ENCODE measurements at places on chromosomes 6 and 20.

GRCh38 chr20:32484225-32484957, 100.7 kb downstream of the NOL4L start:
- DNase-seq, result peak; percentile 78

GRCh38 chr6:69784595-69785377, 12.0 kb downstream of the LMBRD1 start:
- no peak for DNase-seq

DNA sequence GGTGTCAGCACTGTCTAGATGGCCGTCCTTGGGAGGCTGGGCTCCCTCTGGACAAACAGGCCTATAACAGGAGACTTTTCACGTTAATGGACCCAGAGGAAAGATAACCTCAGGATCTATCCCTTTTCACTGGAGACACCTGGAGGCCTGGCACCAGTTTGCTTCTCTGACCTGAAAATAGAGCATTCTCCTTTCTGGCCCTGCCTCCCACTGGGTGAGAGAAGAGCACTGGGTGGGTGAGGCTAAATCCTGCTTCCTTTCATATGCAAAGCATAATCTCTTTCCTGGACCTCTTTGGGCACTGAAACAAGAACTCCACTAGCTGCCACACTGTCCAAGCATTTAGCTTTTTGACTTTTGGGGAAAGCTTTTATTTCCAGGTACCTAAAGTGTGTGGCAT, 78.3 kb downstream of the FOXO3 start:
- DNase-seq, result no peak

- no peak for DNase-seq
These were observed 191.5 kb upstream of the AGPAT4 start for GRCh38 chr6:161465403-161465802.

GRCh38 chr20:25203871-25204320, 8.4 kb downstream of the ENTPD6 start:
- no peak for DNase-seq

DNA sequence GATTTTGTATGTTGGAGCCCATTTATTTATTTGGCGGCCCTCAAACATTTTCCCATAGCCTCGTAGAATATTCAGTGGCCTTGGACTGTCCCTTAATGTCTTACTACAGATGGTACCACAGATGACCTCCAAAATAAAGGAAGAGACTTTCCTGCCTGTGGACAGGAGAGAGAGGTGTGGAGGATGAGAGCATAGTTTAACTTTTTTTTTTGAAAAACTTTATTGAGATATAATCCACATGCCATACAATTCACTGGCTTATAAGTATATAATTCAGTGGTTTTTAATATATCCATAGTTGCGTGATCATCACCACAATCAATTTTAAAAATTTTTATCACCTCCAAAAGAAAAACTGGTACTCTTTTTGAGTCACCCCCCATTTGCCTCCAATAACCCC, 4.6 kb upstream of the PPP1R16B start:
- no peak for DNase-seq

DNA sequence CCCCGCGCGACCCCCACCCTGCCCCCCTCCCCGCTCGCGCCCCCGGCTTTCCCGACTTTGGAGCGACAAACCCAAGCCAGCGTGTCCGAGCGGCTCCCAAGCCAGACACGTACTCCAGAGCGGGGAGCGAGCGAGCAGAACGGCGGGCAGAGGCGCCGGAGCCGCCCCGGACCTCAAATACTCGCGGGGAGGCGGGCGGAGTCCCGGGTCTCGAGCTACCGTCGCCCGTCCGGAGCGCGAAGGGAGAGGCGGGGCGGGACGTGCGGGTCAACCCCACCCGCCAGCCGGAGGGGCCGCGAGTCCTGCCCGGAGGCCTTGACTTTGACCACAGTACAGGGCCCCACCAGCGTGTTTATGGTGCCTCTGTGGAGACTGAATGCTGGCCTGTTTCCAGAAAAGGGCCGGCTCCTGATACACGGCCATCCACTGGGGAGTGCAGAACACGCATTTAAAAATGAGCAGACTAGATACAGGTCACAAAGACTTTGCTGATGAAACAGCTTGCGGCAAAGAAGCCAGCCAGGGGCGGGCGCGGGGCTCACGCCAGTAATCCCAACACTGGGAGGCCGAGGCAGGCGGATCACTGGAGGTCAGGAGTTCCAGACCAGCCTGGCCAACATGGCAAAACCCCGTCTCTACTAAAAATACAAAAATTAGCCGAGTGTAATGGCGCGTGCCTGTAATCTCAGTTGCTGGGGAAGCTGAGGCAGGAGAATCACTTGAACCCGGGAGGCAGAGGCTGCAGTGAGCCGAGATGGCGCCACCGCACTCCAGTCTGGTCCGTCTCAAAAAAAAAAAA, at the start of gene SERPINB6:
Gene SERPINB6 (minus strand): TSS at position 148 of the 799 bp plus-strand sequence. CDS start 12,235 bp downstream, outside the sequence.
- DNase-seq, result peak; percentile 58

DNA sequence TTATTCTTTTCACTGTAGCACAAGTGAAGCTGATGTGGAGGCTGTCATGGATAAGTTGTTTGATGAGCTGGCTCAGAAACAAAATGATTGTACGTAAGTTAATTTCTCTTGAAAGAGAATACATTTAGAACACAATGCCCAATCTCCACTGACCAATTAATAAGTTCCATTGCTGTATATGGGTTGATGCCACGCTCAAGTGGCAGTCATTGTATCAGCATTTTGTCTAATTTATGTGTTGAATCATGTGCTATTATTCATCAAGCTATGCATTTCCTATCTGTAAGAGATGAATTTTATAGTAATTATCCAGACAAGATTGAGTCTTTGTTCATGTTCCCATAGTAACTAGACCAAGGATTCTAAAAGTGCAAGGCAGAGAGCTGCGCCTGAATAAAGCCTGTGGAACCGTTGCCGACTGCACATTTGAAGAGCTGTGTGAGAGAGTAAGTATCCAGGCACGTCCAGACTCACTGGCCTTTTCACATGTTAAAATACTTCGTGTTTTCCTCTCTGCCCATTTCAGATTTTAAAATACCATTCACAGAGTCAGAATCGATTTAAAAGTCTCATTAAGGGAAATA, 83.8 kb upstream of the FOXO3 start:
- no peak for DNase-seq

DNA sequence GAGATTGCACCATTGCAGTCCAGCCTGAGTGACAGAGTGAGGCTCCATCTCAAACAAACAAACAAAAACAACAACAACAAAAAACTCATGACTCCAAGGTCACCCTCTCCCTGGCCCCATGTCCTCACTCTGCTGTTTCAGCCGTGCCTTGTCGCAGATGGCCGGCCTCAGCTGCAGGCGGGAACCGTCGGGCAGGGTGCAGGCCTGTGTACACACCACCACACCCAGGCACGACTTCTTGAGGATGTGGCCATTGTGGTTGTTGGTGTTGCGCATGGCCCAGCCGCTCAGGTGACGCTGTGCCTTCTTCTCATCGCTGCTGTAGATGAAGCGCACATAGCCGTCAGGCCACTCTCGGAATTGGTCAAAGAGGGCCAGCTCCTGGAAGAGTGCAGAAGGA, 4.8 kb downstream of the GCM2 start:
- no peak for DNase-seq

- no peak for DNase-seq
These were observed 574.1 kb downstream of the HAO1 start for GRCh38 chr20:7366189-7366588.

DNA sequence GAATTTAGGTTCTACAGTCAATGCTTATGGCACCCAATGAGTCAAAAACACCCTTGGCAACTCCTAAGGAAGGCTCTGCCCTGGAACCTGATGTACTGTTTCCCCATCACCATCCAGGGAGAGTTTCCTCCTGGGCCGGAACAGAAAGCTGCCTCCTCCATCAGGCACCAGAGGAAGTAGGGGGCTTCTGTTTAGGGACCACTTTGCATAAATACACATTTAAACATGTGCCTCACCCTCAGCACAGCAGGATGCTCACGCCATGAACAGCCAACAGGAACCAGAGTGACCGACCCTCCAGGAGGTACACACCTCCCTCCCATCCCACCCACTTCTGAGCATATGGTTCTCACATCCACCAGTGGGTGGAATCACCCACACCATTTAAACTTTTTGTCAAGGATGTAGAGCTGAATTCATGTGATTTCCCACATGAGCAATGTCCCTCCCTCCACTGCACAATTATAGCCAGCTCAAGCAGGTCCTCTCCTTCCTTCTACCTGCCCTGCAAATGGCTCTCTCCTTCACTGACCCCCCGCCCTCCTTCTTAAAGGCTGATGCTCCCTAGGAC, 14.8 kb downstream of the DDRGK1 start:
- no peak for DNase-seq

DNA sequence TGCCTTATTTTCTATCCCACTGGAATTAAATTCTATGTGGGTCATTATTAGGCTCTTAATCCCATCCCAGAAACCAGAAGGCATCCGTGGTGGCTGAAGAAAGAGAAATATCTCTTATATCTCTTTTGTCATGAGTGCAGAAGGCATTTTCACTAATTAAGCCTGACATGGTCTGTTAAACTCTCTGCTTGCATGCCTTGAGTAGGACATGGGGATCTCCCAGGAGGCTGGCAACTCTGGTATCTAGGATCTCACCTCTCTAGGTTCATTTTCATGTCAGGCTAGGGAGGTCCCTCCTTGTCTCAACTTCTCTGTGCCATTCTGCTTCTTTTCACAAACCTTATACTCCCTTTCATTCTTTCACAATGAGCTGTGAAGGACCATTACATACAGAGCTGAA, 25.3 kb upstream of the GPR63 start:
- no peak for DNase-seq

DNA sequence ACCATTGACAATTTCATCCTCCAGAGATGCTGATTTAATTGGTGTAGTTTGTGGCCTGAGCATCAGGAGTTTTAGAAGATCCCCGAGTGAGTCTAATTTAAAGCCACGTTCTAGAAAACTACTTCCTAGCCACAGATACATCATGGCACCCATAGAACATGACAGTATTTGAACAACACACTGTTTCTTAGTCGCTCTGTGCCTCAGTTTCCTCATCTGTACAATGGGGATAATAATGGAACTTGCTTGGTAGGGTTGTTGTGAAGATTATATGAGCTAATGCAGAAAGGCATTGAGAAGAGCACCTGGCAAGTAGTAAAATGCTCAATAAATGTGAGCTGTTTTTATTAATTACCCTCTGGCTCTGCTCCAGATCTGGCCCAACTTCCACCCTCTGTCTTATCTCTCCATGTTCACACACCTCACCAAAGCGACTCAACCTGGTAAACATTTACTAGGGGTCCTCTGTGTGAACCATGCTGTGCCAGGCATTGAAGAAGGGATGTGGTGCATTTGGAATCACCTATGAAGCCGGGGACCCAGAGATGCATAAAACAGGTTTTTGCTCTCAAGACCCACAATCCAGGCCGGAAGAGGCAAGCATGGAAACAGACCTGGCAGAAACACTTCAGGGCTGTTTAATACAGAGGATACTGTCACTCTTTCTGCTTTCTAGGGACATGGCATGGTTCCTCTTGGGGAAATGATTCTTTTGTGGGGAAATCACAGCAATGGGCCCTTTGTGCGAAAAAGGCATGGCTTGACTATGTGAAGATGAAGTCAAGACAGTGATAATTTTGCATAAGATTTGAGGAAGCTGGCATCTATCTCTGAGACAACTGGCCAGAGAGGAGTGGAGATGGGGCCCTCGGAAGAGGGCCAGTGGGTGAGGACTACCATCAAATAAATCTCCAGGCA, 16.2 kb upstream of the MRPS18A start:
- no peak for DNase-seq

DNA sequence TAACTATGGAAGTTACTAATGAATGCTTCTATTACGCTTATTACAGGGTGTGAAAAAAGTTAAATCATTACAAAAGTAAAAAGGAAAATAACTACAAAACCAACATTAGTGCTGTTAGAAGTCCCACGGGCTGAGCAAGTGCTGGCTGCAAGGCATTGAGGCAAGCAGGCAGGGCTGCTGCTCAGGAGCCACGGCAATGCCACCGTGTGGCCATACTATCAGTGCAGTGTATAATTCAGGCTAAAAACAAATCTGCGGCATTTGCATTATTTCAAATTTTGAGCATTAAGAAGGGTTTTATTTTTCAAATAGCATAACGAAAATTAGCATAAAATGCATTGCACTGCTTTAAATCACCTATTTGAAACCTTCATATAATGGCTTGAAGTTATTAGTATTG, 17.1 kb downstream of the IFNGR1 start:
- peak; percentile 22 for DNase-seq

DNA sequence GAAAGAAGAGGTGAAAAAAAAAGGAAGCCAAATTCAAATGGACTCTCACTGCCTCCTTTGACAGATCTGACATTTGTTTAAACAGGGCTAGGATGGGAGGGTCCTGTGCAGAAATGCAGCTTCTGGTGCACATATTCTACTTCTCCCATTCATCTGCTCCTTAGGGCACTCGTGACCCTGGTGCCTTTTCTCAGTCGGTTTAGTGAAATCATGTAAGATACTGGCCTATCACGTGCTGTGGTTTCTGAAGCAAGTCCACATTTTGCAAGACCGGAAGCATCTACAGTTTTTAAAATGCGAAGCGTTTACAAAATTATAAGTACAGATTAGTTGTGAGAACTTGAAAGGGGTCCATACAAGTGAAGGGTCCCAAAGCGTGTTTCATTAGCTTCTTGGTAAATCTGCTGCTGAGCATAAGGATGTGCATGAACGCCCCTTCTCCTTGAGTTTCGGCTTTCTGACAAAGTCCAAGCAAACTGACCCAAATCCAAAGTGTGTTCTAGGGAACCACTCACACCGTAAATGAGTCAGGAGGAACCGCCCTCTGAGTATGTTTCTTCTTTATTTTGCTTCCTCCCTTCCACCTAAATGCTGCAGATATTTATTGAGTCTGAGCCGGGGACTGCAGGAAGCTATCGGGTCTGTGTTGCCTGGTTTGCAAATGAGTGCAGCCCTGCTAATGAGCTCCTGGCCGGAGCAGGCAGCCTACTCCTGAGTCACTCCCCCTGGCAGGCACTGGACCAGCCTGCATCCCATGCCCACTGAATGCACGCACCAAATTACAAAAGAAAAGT, 323.8 kb upstream of the JARID2 start:
- peak; percentile 44 for DNase-seq

- DNase-seq, result no peak
These were observed 138.9 kb upstream of the PTPRK start for GRCh38 chr6:128659276-128659675.

- no peak for DNase-seq
These were observed 7.5 kb upstream of the BFSP1 start for GRCh38 chr20:17538517-17539170.

- peak; percentile 97 for DNase-seq
These were observed 414.0 kb downstream of the GJA1 start for GRCh38 chr6:121849477-121849876.

- DNase-seq, result no peak
These were observed 5.2 kb upstream of the IL17A start for GRCh38 chr6:52180787-52181558.

DNA sequence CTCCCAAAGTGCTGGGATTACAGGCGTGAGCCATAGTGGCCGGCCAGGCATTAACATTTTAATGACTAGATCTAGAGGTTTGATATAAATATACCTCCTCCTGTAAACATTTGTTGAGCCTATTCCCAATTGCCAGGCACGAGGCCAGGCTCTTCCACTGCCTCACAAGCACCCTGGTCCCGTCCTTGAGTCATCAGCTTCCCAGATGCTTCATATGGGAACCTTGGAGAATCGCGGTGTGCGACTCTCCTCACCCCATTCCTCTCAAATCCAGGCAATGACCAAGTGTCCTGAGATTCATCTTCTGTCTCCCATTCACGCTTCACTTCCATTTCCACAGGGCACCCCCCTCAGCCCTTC, 35.9 kb upstream of the PIM1 start:
- no peak for DNase-seq

Data from GM23338 (cell line).